ENCODE measurements at places on chromosomes 4 and X. TPM values are rescaled to one million over a fixed set of nuclear protein-coding genes. Genes with fewer than 3 reads are reported as not detected.
A peak's percentile ranks its signal among the peaks of the same experiment; 100 is the strongest.

- no peak for DNase-seq
These were observed 1105.1 kb upstream of the TENM3 start for GRCh38 chr4:181138116-181138515.

GRCh38 chrX:102155806-102156179, at the start of gene BEX5:
BEX5 (minus strand) TSS chrX:102155977; CDS start chrX:102154265, 1,712 bp downstream.
- peak; percentile 28 for DNase-seq

GRCh38 chr4:47733302-47734175, 104.3 kb downstream of the CORIN start:
- no peak for DNase-seq

DNA sequence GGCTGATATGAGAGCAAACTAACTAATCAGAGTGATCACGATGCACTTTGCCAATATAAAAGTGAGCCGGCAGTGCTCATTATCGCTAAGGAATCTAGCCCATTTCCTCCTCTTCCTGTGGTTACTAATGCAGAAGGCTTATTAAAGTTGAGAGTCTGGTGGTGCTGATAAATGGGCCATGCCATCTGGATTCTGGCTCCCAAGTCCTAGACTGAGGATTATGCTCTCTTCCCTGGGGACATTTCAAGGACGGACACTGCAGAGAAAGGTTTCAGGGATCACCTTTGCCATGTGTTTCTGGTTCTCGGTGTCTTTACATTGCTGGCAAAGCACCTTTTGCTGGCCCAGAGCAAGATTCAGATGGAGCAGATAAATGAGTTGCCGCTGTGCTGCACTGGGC, 85.3 kb downstream of the RTL5 start:
- DNase-seq: no peak

CCNG2 gene
- total RNA-seq: 2.4 TPM

C4orf54 gene
- total RNA-seq: 112 TPM

Measured in heart left ventricle (tissue), 16 donors.